ENCODE measurements at places on chromosomes 2 and 18.
A peak's percentile ranks its signal among the peaks of the same experiment; 100 is the strongest.

DNA sequence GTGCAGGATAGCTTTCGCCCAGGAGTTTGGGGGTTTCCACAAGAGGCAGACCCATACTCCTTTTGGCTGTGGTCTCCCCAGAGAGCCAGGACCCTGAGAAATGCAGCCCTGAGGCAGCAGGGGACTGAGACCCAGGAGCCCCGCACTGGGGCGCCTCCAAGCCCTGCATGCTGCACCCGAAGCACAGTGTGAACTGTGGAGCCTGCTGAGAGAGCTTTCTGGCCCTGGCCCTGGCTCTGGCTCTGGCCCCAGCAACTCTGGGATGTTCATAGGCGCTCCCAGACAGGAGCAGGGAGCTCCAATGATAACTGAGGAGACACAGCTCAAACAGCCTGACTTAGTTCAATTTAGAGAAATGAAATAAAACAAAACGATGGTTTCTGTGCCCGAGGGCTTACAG lies 96.4 kb upstream of the TEX51 start:
- DNase-seq = no peak

- no peak for DNase-seq
These were observed 39.9 kb upstream of the CDC42EP3 start for GRCh38 chr2:37711308-37711731.

DNA sequence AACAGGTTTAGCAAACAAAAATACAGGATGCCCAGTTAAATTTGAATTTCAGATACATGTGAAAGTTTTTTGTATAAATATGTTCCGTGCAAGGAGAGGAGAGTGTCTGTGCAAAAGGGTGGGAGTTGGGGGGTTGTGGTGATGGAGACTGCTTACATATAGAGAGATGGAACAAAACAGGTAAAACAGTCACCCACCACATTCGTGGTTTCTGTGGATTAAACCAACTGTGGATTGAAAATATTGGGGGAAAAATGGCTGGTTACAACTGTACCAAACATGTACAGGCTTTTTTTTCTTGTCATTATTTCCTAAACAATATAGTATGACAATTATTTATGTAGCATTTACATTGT lies 245.7 kb downstream of the TNS1 start:
- DNase-seq = no peak

DNA sequence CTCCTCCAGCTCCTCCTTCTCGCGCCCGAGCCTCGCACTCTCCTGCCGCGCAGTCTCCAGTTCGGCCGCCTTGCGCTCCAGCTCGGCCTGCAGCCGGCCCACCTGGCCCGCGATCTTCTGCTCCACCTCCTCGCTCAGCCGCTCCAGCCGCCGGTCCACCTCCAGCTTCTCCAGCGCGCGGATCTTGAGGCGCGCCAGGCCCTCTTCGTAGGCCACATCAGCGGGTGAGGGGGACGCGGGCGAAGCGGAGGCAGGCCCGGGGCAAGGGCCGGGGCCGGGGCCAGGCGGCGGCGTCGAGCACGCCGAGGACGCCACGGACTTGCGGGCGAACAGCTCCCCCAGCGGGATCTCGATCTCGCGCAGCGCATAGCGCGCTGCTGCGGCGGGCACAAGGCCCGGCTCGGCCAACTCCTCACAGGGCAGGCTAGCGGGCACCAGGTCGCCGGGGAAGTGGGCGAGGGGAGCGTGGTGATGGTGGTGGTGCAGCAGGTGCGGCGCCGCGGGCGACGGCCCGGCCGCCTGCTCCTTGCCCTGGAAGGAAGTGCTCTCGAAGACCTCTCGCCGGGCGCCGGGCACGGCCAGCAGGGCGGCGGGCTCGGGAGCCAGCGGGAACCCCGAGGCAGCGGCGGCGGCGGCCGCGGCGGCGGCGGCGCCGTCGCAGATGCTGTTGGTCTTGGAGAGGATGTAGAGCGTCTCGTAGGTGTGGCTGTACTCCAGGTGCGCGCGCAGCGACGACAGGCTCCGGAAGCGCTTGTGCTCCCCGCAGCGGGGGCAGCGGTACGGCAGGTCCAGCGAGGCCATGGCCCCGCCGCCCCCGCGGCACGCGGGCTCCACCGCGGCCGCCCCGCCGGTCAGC lies 15.2 kb downstream of the FBXO41 start:
- peak; percentile 74 for DNase-seq

DNA sequence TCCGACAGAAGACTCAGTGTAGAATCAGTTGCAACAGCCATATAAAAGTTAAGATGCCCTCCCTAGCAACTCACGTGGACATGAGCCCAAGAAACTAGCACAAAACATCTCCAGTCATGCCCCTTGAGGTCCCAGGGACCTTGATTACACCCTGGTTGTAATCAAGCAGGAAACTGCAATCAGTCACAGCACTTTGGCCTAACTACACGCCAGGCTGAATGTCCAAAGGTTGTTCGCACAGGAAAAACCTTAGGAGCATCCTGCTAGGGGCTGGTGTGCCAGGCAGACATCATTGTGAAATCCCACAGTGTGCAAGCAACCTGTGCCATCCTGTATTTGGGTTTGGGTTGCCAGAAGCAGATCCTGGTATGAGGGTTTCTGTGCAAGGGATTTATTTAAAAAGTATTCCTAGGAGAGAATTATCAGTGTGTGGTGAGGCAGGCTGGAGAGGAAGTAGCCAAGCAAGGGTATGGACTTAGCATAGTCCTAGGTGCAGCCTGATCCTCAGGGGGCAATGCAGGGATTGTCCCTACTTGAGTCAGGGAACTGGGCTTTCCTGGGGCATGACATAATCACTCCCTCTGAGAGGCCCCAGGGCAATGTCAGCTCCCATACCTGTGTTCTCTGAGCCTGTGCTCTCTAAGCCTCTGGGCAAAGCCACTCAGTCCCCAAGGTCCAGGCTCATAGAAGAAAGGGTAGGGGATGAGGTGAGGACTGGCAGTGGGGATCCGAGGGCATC lies 17.8 kb upstream of the SULT1C2 start:
- no peak for DNase-seq

GRCh38 chr2:30206461-30207430 lies 24.6 kb upstream of the LBH start:
- no peak for DNase-seq

DNA sequence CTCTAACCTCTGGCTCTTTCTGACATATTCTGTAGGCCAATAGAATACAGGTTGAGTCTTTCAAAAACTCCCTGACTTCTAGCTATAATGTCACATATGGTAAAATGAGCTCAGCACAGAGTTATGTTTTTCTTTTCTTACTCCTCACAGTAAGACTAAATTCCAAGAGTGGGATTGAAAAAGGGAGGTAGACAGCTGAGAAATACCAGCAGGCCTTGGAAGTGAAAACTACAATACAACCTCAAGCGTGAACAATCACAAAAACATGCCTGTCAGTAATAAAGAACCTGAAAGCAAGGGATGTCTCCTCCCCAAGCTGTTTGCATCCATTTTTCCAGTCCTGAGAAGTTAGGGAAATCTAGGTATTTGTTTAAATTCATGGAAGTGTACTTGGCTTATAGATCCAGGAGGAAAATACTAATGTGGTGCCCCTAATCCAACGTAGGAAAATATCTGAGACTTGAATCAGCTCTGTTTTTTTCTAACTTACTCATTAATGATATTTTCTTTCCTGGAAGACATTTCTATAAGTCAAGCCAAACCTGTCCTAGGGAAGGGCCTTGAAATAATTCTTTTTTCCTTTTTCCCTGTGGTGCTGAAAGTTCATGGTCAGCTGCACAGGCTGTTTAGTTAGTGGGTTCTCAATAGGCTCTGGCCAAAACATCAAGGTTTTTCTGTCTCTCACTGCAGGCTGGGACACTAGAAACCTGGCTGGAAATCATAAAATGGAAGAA lies 167.9 kb upstream of the SPATS2L start:
- DNase-seq = no peak

DNA sequence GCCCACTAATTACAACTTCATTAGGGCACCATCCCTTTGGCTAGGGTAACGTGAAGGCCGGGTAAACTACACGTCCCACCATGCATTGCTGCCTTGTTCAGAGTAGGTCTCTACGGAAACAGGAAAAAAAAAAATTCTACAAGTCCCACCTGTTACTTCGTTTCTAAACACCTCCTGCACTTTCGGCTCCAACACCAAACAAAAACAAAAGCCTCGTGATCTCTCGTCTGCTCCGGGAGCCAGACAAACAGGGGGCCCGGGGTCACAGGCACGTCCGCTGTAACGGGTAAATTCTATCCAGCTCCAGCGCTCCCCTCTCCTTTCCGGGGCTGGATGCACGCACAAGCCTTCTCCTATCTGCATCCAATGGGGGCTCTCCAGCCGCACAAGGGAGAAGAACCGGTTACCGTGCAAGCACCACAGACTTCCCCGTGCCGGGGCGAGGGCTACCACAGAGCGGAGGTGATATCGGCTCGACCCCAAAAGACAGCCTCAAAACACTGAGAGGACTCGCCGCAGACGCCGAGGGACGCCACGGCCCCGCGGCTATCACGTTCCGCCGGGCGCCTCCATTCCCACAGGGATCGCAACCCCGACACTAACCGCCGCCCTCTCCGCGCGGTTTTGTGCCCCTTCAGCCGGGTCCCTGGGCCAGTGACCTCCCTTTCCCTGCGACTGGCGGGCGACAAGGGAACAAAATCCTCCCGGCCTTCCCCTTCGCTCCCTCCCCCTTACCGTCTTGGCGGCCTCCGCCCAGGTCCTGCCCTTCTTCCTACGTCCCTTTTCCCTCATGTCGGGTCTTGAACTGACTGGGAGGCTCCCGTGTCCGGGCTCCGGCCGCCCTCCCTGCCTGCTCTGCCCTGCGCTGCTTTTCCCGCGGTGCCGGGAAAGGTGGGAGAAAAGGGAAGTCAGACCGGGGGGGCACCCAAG lies 591 bp downstream of the ASXL2 start:
- DNase-seq = peak; percentile 80

DNA sequence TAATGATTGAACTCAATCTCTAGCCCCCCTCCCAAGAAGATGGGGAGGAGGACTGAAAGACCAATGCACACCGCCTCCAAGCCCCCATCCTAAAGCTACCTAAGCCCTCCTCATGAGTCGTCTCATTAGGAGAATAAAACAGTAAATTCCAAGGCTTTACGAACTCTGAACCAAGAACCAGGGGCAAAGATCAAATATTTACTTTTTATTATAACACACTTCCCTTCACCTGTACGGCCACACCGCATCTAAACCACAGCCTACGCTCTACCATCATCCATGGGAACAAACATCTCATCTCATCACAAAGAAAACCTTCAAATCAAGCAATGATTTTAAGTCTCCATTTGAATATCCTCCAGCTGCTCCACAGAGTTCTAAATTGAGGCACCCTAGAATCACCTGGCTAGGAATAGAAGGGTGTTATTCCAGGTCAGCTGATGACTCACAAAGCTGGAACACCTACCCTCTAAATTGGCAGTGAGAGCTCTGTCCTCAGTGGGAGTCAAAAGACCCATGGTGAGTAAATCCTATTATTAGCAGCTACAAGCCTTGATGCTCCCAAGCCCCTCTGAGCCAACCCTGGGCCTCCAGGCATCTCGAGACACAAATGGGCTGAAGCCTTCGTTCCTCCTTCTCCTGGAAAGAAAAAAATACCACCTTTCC lies 45.6 kb upstream of the BZW1 start:
- DNase-seq = no peak

DNA sequence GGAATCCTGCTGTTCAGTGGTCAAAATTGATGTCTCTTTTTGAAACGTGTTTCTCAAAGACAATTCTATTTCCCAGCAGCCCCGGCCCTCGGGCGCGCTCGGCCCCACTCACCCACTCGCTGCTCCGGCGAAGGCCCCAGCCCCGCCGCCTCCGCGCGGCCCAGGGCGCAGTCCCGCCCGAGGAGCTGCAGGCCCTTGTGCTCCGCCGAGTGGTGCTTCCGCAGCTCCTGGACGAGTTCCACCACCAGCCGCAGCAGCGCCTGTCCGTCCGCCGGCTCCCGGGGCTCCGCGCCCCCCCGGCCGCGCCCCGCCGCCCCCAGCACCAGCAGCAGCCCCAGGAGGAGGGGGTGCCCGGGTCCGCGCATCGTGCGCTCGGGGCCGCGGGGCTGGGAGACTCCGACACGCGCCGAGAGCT lies 413 bp downstream of the ALKAL2 start:
- DNase-seq = peak; percentile 42

DNA sequence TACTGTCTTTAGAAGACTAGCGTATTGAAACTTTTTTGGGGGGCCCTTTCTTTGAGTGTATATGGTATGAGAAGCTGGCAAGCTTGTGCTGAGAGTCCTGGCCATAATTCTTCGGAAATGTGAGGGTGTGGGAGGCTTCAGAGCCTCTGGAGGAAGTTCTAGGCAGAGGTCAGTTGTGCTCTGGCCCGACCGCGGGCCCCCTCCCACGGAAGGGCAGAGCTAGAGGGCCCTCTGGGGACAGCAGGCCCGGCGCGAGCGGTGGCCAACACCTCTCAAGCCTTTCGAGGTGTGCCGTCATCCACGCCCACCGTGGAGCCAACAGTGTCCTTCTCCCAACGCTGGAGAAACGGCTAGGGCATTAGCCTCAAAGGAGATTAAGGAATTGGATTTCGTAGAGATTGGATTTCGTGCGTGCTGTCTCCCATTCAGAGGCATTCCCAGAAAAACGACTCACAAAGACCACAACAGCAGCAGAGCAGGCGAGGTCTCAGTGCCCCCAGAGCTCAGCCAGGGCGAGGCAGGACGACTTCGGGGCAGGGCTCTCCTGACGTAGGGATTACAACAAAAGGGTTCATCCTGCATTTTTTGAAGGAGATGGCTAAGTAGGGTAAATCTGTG lies 2.2 kb upstream of the MTCL1 start:
- DNase-seq = peak; percentile 13

DNA sequence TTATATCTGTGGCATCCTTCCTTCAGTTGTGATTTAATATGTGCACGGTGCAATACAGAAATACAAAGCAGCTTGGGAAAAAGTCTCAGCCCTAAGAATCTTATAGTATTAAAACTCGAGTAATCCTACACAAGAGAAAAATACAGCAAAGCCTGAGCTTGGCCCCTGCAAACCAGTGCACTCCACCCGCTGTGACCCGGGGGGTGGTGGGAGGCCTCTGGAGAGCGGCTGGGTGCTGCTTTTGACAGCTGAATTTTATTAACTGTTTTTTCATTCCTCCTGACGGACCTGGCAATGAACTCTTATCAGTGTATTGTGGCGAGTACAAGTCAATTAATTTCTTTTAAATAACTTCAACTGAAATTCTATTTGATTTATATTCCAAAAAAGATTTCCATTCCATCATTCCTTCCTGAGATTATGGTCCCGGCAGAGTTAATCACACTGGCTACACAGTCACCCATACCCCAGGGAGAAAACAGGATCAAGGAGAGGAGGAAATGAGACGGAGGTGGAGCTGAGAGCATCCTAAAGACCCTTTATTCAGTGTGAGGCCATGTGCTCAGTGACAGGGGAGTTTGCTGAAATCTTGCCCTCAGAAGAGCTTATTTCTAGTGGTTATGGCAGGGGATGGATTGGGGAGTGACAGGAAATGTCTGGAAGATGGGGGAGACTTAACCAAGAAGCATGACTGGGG lies 124.8 kb downstream of the KLHL29 start:
- no peak for DNase-seq

GRCh38 chr2:130972410-130972809 lies 120.8 kb downstream of the FAM168B start:
- no peak for DNase-seq

GRCh38 chr2:181467966-181468707 lies 11.0 kb downstream of the ITGA4 start:
- DNase-seq = no peak

DNA sequence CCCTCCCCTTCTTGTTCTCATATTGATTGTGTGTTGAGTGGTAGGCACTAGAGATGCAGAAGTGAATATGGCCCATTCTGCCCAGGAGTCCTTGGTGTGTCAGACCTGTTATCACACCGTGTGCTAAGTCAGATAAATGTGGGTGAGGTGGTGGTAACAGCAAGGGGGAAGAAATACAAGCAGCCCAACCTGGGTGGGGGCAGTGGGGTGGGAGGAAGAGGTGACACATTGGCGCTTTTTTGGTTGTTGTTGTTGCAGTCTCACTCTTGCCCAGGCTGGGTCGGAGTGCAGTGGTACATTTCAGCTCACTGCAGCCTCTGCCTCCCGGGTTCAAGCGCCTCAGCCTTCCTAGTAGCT lies 12.8 kb downstream of the B3GNT2 start:
- DNase-seq = no peak
